Muscle of leg (tissue), 16 donors: ENCODE measurements at places on chromosomes 5 and 9.

DNA sequence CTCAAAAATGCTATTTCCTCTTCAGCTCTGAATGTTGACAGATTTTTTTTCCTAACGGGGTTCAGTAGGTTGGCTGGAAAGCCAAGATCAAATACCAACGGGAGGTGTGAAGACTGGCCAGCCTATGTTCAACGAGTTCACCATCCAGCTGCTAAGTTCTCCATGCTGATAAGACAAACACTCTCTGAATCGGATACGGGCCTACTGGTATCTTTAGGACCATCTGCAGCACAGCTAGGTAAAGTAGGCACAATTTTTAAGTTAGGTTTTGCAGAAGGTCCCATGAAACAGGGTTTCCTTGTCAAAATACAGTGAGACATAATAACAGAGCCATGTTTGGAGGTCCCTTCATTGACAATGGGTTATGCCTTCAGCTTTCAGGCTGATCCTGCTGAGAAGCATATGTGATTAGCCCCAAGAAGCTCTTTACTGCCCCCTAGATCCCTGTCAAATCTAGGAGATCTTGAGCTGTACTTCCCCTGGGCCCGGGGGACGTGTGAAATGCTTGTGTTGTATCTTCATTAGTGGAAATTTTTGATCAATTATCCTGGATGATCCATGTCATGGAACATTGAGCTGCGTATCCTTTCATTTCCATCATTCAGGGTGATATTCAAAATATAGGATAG is 60.6 kb downstream of the PGM5 start:
- peaks cover 2% of the 10 kb centered on the region for H3K36me3 ChIP-seq
- H3K27me3 ChIP-seq, result no peaks in the 10 kb centered on the region
- no peaks in the 10 kb centered on the region for H3K4me1 ChIP-seq
- no peak overlapping the region for H3K4me3 ChIP-seq
- no peak for DNase-seq

DNA sequence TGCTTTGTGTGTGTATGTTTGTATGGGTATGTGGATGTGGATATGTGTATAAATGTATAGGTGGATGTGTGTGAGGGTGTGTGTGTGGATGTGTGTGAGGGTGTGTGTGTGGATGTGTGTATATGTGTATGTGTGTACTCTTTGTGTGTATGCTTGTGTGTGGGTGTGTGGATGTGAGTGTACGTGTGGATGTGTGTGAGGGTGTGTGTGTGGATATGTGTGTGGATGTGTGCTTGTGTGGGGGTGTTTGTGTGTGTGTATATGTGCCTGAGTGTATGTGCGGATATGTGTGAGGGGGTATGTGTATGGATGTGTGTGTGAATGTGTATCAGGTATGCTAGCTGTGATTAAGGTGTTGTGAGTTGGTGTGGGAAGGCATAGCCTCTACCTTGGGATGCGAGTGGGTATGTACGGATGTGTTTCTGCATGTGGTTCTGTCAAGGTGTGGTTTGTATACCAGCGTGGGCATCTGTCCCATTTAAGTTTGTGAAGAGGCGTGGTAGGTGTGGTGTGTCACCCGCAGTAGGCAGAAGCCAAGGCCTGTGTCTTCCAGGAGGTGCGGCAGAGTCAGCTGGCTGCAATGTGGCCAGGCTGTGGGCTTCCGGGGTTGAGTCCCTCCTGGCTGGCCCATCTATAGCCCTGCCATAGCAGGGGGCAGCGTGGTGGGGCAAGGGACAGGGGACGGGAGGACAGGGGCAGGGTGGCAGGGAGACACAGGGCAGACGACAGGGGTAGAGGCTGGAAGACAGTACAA is 155.8 kb downstream of the DAB2IP start:
- no peaks in the 10 kb centered on the region for H3K4me1 ChIP-seq
- no peak overlapping the region for H3K27ac ChIP-seq
- H3K4me3 ChIP-seq, result no peak overlapping the region
- no peaks in the 10 kb centered on the region for H3K27me3 ChIP-seq

GRCh38 chr9:2022560-2022959 is 7.4 kb downstream of the SMARCA2 start:
- no peaks in the 10 kb centered on the region for H3K27me3 ChIP-seq
- H3K4me3 ChIP-seq, result no peak overlapping the region
- no peak for DNase-seq
- H3K4me1 ChIP-seq, result peaks cover 11% of the 10 kb centered on the region
- H3K27ac ChIP-seq, result no peak overlapping the region

- no peaks in the 10 kb centered on the region for H3K27me3 ChIP-seq
- no peak for DNase-seq
- no peaks in the 10 kb centered on the region for H3K4me1 ChIP-seq
- H3K27ac ChIP-seq, result no peak overlapping the region
Observed at GRCh38 chr9:93326654-93327053, 124.8 kb upstream of the FAM120A start.

DNA sequence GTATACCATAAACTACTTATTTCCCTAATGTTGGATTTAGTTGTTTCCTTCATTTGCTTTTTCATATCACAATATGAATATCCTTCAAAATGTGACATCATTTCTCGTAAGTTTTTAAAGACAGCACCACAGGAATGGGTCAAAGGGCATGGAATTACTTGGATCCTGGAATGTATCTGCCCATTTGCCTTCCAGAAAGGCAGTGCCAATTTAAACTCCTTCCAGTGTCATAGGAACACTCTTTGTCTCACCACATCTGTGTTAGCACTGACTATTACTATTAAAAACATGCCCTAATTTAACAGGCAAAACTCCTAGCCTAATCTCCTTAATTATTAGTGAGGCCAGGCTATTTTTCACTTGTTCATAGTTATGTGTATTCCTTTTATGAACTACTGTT is 58.0 kb downstream of the SPTLC1 start:
- H3K27ac ChIP-seq, result no peak overlapping the region
- no peak for DNase-seq
- H3K27me3 ChIP-seq, result no peaks in the 10 kb centered on the region

- no peaks in the 10 kb centered on the region for H3K4me1 ChIP-seq
- no peak for DNase-seq
- no peak overlapping the region for H3K4me3 ChIP-seq
- no peak overlapping the region for H3K27ac ChIP-seq
- H3K27me3 ChIP-seq, result peaks cover 6% of the 10 kb centered on the region
Observed at GRCh38 chr9:87610200-87611155, 112.8 kb downstream of the DAPK1 start.
